ENCODE measurements at places on chromosomes 3 and 15. TPM values are rescaled to one million over a fixed set of nuclear protein-coding genes. Genes with fewer than 3 reads are reported as not detected.
A peak's percentile ranks its signal among the peaks of the same experiment; 100 is the strongest.

GRCh38 chr15:69275074-69275670 is 23.5 kb upstream of the PAQR5 start:
- no peak overlapping the region for H3K4me3 ChIP-seq
- no peak overlapping the region for H3K27ac ChIP-seq

DNA sequence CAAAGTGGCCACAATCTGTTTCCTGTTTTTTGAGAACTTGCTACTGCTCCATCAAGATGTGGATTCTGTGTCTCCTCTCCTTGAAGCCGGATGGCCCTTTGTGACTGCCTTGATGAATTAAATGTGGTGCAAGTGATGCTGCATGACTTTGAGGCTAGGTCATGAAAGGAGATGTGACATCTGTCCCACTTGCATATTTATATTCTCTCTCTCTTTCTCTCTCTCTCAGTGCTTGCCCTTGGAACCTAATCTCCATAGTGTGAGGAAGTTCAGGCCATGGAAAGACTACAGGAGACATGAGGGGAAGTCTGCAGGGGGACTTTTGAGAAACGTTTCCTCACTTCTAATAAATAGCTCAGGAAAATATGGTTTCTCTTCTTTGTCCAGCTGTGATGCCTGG is 50.0 kb upstream of the ADPGK start:
- H3K27ac ChIP-seq, result no peak overlapping the region
- H3K4me3 ChIP-seq, result no peak overlapping the region
- no peak for DNase-seq
- no peaks in the 10 kb centered on the region for H3K36me3 ChIP-seq
- no peaks in the 10 kb centered on the region for H3K4me1 ChIP-seq
- no peaks in the 10 kb centered on the region for H3K27me3 ChIP-seq

B2M gene
- 6,221 TPM for total RNA-seq

DNA sequence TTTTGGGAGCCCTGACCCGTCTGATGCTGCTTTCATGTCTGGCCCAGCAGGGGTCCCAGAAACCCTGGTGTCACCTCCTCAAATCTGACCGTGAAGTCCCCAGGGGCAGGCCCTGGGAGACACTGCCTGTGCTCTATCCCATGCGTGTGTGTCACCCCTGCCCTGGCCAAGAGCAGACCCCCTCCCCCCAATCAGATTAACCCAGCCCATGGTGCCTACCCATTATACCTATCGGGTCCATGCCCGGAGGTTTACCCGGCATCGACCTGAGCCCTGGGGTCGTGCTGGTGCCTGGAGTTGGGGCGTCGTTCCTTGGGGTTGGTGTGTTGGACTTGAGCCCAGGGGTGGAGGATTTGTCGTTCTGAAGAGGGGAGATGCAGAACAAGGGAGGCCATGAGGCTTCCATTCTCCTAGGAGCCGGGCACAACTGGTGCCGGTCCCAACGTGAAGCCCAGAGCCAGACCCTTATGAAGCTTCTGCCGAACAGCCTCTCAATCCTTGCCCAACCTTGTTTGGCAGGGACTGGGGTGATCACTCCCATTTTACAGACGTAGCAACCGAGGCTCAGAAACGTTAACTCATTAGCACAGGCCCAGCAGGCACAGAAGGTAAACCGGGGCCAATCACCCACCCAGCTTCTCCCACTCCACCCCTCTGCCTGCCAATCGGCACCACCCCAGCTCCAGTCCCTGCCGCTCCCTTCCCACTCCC is 39.6 kb downstream of the TLE3 start:
- H3K36me3 ChIP-seq, result peaks cover 100% of the 10 kb centered on the region
- H3K27ac ChIP-seq, result no peak overlapping the region
- no peak overlapping the region for H3K4me3 ChIP-seq
- H3K27me3 ChIP-seq, result no peaks in the 10 kb centered on the region

GOLGA6L10 gene
- 3.8 TPM for total RNA-seq

TUSC7 gene
- total RNA-seq, result not detected

- no peak overlapping the region for H3K4me3 ChIP-seq
- no peak overlapping the region for H3K27ac ChIP-seq
- peaks cover 47% of the 10 kb centered on the region for H3K36me3 ChIP-seq
- H3K27me3 ChIP-seq, result no peaks in the 10 kb centered on the region
- peak; percentile 62 for DNase-seq
Observed at GRCh38 chr15:101288905-101289513, 6.0 kb downstream of the SNRPA1 start.

GATM gene
- 2.4 TPM for total RNA-seq

CCR1 gene
- 2.2 TPM for total RNA-seq
